Stimulated activated CD8-positive, alpha-beta memory T cell treated with anti-CD3 and anti-CD28 coated beads, Interleukin-4, amount 100 ng/mL, for 1 hour (primary cell): ENCODE measurements at places on chromosomes 16 and 17.

GRCh38 chr17:60043846-60044245 is 34.9 kb downstream of the HEATR6 start:
- no peak for DNase-seq

GRCh38 chr17:73792994-73793393 is 148.7 kb upstream of the SDK2 start:
- no peak for DNase-seq

- DNase-seq, result no peak
Observed at GRCh38 chr17:80006339-80006720, 29.3 kb downstream of the TBC1D16 start.

GRCh38 chr16:35745191-35745590 is 2285.8 kb downstream of the TP53TG3F start:
- no peak for DNase-seq

- DNase-seq, result no peak
Observed at GRCh38 chr16:62711797-62712196, 675.6 kb upstream of the CDH8 start.

DNA sequence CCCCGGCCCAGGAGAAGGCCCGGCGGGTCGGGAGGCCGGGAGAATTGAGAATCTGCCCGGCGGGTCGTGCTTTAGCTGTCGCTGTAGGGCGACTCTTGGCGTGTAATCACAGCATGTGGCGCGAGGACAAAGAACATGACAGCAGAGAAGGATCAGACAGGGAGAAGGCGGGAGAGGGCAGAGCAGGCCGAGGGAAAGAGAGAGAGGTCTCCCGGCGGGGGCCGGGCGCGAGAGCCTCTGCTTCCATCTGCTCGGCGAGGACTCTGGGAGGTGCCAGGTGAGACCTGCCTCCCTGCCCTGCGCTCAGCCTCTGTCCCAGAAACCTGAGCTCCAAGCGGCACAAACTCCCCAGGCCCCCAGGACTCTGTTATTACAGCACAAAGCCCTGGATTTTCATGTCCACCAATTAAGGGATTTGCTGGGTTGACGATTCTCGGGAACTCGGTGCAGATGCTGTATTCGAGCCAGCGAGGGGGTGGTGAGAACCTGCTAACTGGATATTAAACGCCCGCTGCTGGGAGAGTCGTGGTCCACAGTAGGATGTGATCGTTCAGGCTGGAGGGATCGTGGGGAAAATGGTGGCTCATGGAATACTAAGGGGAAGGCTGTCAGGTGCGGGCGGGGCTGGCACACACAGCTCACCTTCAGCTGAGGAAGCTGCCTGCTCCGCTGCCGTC is 172.0 kb upstream of the CIBAR2 start:
- no peak for DNase-seq

- no peak for DNase-seq
Observed at GRCh38 chr16:57345021-57345420, 13.6 kb upstream of the CCL22 start.

- DNase-seq, result no peak
Observed at GRCh38 chr17:43378766-43379165, 20.0 kb upstream of the ARL4D start.

- no peak for DNase-seq
Observed at GRCh38 chr16:79691007-79691406, 90.5 kb upstream of the MAF start.

GRCh38 chr16:31080756-31081419 is 6.7 kb downstream of the ZNF646 start:
- no peak for DNase-seq

- no peak for DNase-seq
Observed at GRCh38 chr16:13999895-14000425, 71.2 kb upstream of the MRTFB start.

GRCh38 chr17:69637446-69638156 is 223.1 kb downstream of the MAP2K6 start:
- DNase-seq, result no peak

DNA sequence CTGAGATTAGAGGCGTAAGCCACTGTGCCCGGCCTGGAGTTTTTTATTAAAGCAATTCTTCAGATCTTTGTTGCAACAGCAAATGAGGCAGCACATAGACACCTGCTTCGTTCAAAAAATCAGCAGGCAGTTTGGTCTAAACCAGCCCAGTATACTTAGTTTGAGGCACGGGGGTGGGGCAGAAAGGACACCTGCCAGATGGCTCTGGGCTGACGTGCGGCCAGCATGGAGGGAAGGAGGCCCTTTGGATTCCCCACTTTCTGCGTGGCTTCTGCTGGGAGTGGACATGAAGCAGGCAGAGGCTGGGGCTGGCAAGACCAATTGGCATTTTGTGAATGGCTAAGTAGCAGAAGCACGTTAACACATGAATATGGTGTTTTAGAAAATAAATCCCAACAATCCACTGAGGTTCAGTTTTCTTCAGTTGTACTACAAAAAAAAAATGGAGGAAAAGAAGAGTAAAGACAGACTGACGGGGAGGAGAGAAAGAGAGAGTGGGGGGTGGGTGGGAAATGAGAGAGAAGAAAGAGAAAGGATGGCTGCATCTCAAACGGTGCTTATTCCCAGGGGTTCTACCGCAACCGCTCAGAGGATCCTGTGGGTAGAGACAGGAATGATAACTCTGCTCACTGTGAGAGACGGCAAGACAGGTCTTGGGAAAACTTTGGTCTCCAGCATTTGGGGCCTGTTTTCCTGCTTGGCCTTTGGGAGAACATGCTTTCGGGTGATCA is 16.3 kb downstream of the C16orf46 start:
- no peak for DNase-seq

GRCh38 chr17:40598619-40599467 is 33.6 kb upstream of the CCR7 start:
- no peak for DNase-seq

GRCh38 chr16:71303938-71304337 is 14.7 kb upstream of the CMTR2 start:
- no peak for DNase-seq

DNA sequence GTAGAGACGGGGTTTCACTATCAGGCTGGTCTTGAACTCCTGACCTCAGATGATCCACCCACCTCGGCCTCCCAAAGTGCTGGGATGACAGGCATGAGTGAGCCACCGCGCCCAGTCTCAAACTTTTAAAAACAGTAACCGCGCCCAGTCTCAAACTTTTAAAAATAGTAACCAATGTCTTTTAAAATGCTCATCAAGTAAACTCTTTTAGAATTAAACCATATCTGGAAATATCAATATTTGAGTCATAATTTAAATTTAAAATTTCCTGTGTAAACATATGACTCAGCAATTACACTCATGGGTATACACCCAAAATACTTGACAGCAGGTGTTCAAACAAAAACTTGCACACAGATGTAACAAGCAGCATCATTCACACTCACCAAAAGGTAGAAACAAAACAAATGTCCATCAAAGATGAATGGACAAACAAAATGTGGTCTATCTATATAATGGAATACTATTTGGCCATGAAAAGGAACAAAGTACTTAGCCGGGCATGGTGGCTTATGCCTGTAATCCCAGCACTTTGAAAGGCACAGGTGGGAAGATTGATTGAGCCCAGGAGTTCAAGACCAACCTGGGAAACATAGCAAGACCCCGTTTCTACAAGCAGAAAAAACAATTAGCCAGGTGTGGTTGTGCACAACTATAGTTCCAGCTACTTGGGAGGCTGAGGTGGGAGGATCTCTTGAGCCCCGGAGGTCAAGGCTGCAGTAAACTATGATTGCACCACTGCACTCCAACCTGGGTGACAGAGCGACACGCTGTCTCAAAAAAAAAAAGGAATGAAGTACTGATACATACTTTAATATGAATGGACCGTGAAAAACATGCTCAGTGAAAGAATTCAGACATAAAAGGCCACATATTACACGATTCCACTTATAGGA is 20.2 kb downstream of the ENPP7 start:
- DNase-seq, result no peak

DNA sequence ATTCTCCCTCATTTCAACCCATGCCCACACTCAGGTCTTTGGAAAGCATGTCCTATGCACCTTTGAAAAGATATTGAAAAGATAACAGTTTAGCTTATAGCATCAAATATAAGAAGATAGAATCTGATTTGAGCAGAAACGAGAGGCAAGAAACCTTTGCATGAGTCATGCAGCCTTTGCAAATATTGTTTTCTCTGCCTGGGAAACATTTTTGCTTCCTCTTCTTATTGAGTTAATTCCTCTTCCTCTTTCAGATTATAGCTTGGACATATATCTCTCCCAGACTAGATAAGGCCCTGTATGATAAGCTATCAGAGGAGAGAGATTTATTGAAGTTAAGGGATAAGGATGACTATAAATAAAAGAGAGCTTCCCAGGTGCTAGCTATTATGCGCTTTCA is 46.1 kb upstream of the KCNJ2 start:
- no peak for DNase-seq

GRCh38 chr17:67863624-67864247 is 38.4 kb downstream of the BPTF start:
- DNase-seq, result no peak
